ENCODE measurements at places on chromosomes 16 and 17.

- DNase-seq = no peak
Measured at GRCh38 chr17:62045517-62045916, 19.6 kb downstream of the MED13 start.

DNA sequence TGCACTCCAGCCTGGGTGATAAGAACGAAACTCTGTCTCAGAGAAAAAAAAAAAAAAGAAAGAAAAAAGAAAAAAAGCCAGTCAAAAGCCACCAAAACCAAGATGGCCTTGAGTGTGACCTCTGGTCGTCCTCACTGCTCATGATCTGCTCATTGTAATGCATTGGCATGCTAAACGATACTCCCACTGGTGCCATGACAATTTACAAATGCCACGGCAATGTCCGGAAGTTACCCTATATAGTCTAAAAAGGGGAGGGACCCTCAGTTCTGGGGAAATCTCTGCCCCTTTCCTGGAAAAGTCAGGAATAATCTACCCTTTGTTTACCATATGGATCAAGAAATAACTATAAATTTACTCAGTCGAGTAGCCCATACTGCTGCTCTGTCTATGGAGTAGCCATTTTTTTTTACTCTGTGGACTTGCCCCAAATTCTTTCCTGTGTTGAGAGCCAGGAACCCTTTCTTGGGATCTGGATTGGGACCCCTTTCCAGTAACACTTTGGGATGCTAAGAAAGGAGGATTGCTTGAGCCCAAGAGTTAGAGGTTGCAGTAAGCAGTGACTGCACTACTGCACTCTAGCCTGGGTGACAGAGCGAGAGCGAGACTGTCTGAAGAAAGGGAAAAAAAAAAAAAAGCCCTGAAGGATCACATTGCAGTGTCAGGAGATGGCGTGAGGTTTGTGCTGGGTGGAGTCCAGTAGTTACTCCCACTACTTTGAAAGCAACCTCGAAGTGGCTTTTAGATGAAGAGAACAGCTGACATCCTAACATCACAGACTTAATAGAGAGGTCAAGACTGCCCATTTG lies 3.7 kb upstream of the TMEM231 start:
- no peak for DNase-seq

DNA sequence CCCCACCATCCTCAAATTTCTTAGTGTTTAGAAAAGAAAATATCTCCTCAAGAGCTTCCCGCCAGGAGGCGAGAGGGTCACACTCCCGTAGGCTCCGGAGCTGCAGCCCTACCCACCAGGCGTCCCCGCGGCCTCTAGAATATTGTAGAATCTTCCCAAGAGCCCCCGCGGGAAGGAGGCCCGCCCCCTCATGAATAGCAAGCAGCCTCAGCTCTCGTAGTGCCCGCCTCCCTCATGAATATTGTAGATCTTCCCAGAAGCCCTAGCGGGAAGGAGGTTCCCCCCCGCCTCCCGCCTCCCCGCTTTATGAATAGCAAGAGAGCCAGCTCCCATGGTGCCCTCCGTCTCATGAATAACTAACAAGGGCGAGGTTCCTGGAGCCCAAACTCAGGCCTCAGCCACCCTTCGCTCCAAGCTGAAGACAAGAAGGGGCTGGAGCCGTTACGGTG lies at the start of gene FBXO47:
FBXO47 (minus strand) TSS at position 114 of the 449 bp plus-strand sequence. CDS start 4,378 bp downstream, outside the sequence.
- peak; percentile 56 for DNase-seq

GRCh38 chr17:38351412-38352222 lies at the start of gene SOCS7:
TSS of gene SOCS7 (plus strand) at chr17:38351844. CDS start at chr17:38352053, 209 bp downstream.
- DNase-seq = peak; percentile 82

GRCh38 chr17:65954148-65954449 lies 237.8 kb downstream of the CEP112 start:
- no peak for DNase-seq

DNA sequence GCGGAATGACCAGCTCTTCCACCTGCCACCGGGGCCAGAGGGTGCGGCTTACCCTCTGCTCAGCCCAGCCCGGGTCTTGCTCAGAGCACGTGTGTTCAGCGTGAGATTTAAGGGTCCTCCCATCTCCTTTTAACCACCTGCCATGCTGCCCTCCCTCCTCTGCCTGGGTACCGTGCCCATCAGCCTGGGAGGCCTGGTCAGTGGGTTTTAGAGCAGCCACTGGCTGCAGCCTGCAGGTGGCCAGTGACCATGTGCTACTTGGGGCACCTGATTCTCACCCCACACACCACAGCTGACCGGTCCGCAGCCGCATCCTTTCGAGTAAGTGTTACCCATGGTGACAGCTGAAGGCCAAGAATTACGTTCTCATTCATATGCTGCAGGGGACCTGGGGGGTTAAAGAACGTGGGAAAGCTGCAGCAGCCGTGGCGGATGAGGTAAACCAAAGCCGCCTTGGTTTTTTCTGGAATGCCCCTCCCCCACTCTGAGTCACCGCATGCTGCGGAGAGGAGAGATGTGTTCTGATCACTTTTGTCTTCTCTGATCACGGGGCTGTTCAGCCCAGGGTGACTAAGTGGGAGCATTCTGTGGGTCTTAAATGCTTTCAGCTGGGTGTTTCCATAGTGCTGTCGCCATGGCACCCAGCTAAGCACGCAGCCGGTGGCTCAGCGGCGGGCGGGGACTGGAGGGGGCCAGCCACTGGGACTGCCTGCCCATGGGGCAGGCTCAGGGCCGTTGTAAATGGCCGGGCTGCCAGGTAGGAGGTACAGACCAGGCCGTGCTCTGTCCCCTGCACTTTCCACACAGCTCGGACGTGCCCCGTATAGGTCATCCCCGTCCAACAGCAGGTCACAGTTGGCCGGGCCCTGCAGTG lies 59.8 kb downstream of the BAIAP2 start:
- peak; percentile 42 for DNase-seq

- DNase-seq = no peak
Measured at GRCh38 chr17:17539591-17539990, 43.4 kb upstream of the RASD1 start.

DNA sequence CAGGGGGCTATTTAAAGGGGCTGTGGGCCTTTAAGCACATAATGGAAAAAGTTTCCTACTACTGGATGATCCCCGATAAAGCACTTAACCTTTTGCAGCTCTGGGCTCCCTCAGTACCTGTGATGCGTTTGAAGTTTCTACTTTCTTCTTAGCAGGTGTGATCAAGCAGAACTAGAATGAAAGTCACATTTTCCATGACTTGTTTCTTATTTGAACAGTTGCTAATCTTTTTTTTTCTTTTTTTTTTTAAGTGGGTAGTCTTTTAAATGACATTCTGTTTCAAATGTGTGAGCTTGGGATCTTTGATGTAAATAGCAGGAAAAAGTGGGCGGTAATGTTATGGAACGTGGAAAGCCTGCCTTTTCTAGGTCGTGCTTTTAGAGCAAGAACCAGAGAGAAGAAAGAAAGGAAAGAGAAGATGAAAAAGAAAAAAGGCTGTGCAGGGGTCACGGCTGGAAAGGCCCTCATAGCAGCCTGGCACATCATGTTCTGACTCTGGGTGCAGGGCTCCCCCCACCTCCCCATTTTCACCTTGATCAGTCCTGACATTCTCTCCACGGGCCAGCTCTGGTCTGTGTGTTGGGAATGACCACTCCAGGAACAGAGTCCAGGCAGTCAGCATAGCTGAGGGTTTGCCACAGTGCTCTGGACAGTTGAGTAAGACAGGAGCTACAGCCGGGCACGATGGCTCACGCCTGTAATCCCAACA lies 150.6 kb downstream of the CLEC16A start:
- no peak for DNase-seq

- DNase-seq = no peak
Measured at GRCh38 chr17:2304931-2305330, 1.2 kb downstream of the SRR start.
